ENCODE measurements at places on chromosomes 3 and 15. TPM values are rescaled to one million over a fixed set of nuclear protein-coding genes. Genes with fewer than 3 reads are reported as not detected.
A peak's percentile ranks its signal among the peaks of the same experiment; 100 is the strongest.

- no peak for DNase-seq
These were observed 118.4 kb upstream of the TPRG1 start for GRCh38 chr3:189053322-189053721.

GRCh38 chr3:28218071-28218916 lies 23.1 kb upstream of the CMC1 start:
- DNase-seq = no peak

DNA sequence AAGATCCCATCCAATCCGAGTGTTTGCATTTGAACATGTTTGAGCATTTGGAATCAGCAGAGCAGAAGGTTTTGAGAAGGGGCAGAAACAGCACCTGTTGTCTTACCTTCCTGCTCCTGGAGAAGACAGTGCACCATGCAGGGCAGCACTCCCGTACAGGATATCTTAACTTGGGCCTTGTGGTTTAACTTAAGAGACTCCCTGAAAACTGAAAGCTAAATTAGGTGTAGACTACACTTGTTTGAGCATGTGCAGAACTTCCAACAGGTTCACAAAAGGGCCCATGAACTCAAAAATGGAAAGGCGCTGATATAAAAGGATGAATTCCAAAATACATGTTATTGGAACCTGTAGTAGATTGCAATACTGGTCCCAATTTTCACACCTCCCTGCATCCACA lies 175.4 kb upstream of the PRICKLE2 start:
- no peak for DNase-seq

DNA sequence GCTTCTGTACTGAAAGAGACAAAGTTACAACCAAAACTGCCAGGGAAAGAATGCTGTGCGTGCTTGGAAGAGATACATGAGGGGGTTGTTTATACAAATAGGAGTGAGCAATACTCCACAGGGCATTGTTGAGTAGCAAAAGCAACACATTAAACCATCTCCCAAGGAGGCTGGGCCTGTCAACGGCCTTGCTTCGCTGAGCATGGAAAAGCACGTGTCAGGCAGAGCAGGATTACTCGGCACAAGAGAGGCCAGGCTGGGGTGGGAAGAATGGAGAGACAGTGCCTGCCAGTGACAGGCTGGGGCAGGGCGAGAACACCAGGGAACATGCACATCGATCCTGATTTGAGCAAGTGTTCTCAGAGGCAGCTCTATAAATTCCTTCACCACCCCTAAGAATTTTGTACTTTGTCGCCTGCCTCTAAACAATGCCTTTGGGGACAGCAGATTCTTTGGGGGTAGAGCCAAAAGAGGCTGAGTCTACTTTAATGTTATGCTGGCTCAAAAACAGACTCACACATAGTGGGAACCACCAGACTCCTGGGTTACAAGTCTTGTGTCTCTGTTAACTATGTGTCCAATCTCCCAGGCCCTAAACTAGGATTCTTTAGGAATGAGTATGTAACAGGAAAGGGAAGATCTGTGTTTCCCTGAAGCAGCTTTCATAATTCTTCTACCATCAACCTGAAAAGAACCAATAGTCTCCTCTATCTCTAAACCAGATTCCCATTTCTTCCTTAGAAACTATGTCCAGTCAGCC lies 67.2 kb downstream of the LIPC start:
- no peak for DNase-seq

DNA sequence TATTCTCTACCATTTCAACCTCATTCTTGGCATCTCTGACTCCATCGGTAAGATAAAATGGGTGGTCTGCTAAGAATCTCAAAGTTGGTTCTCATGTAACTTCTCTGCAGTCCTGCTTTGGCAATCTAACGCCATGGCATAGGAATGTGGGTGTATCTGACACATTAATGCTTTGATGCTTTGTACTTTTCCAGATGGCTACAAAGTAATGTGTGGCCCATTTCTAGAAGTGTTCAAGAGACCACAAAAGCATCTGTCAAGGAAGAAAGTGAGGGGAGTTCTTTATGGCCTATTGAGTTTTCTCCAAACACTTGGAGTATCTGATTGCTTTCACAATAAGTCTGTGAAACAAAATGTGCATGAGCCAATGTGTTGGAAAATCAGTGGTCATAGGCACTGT lies 339.9 kb upstream of the TGFBR2 start:
- DNase-seq = no peak

- DNase-seq = no peak
These were observed 856.9 kb downstream of the EPHA3 start for GRCh38 chr3:89964347-89964746.

GRCh38 chr3:194767446-194768207 lies 81.9 kb downstream of the FAM43A start:
- no peak for DNase-seq

GRCh38 chr3:27545061-27545460 lies 60.9 kb upstream of the SLC4A7 start:
- DNase-seq = no peak

DNA sequence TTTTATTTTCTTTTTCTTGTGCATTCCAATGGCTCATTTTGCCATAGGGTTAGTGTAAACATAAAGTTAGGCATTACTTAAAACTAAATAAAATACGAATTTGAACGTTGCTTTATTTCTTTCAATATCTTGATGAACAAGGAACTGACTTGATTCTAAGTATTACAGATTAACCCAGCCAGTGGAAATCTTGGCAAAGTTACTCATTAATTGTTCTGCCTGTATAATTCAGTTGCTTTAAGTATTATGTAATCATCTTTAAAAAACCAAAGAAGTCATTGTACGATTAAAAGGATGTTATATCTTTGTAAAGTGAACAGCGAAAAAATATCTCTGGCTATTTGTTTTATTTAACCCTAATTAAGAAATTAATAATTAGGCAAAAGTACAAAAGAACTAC lies 737.9 kb upstream of the BCHE start:
- DNase-seq = no peak

DNA sequence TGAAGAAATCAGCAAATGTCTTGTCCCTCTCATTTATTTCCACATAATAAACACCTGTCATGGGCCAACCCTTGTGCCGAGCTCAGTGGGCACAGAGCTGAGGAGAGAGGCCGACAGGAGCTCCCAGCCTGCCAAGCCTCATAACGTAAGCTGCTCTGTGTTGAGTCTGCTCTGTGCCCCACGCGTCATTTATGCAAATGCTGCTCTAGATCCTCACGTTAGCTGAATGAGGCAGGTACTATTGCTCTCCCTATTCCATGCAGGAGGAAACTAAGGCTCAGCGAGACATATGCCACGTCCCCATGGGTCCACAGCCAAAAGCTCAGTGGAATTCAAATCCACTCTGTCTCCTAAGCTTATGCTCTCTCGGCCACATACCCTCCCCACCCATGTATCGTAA lies 41.5 kb downstream of the EFCAB12 start:
- DNase-seq = no peak

DNA sequence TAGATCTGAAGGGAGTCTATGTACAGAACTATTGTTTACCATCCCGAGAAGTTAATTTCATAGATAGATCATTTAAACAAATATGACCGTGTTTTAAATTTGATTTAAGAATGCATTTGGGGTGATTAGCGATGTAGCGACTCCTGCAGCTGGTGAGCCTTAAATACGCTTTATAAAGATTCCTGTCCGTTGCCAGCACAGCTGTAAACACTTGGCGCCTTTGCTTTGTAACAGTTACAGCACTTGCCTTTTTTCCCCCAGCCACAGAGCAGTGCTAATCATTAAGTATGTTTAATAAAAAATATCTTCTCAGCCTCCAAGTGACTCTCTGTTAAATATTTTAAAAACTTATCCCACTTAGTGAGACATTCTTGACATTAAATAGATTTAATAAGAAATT lies 333.8 kb downstream of the FEZF2 start:
- DNase-seq = no peak

- no peak for DNase-seq
These were observed 35.8 kb downstream of the ARMC8 start for GRCh38 chr3:138222942-138223287.

GRCh38 chr15:65054333-65055200 lies 9.4 kb downstream of the SLC51B start:
- DNase-seq = peak; percentile 52

DNA sequence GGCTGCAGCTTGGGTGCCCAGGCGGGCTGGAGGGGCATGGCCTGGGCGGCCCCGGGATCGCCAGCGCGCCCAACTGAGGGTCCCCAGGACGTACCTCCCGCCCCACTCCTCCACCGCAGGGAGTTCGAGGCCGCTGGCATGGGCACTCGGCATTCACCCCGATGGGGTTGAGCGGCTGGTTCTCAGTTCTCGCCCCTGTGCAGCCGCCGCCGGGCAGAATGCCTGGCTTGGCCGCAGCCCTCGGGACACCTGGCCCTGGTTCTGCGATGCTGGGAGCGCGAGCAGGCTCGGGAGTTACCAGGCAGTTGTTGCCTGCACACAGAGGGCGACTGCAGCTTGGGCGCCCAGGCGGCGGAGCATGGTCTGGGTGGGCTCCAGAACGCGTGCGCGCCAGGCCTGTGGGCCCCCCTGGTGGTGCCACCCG lies 121.4 kb downstream of the LMLN start:
- DNase-seq = no peak

DNA sequence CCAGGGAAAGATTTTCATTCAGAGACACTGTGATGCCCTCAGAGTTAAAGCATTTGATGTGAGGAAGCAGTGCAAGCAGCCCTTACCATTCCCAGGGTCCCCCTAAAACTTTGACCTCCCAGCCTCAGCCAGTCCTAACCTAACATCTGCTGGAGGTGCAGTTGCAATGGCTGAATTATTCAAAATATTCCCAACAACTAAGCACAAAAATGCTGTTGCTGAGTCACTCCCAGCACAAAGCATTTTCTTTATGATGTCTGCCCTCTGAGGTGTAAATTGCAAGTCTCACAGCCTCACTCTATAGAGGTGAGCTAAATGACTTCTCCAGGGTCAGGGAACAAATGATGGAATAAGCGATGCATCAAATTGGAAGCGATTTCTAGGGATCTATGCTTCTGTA lies 6.4 kb upstream of the REC114 start:
- DNase-seq = no peak

DNA sequence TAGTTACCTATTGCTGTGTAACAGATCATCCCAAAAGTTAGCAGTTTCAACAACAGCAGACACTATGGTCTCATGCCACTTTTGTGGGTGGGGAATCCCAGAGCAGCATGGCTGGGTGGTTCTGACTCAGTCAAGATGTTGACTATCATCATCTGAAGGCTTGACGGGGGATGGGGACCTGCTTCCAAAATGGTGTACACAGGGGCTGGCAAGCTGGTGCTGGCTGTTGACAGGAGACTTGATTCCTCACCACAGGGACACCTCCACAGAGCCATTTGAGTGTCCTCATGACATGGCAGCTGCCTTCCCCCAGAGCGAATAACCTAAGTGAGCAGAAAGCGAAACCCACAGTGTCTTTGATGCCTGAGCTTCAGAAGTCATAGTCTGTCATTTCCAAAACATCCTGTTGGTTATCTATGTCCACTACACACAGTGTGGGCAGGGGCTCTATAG lies 19.1 kb downstream of the DNAJB8 start:
- DNase-seq = no peak

DNA sequence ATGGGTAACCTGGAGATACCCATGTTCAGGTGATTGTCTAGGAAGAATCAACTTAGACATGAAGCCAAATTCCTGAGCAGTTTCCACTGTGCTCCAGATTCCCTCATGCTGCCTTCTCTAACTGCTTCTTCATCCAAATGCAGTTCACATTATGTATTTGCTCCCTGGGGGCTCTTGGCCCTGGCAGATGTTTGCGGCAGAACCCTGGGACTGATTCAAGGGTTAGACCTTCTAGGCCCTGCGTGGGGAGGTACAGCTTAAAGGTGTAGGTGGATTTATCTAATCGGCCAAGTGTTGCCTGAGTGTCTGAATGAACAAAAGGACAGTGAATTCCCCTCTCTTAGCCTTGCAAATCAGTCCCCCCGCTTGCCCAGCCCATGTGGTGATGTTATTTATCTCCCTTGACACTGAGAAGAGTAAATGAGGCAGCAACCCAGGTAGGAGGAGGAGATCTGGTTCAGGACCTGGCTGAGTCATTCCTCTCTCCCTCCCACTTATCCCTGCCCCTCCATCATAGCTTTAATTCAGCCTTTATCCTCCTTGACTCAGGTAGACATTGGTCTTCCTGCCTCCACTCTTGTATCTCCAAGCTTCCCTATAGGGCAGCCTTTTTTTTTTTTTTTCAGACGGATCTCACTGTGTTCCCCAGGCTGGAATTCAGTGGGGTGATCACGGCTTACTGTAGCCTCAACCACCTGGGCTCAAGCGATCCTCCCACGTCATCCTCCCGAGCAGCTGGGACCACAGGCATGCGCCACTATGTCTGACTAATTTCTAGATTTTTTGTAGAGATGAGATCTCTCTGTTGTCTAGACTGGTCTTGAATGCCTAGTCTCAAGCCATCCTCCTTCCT lies 54.8 kb downstream of the MAGEF1 start:
- no peak for DNase-seq

The SCAANT1 gene
- total RNA-seq = not detected

The CCDC14 gene
- 94.7 TPM for total RNA-seq

The COL6A5 gene
- not detected for total RNA-seq

Measured in breast epithelium (tissue), 4 donors.